ENCODE measurements at places on chromosomes 13 and 19. TPM values are rescaled to one million over a fixed set of nuclear protein-coding genes. Genes with fewer than 3 reads are reported as not detected.

Gene UBL3
- total RNA-seq = 48.7 TPM

Gene PGLYRP2
- total RNA-seq = not detected

Gene NMRK2
- total RNA-seq = 97.1 TPM

Gene KLF5
- total RNA-seq = 49.3 TPM

Gene COX7A1
- total RNA-seq = 39.5 TPM

Gene S1PR5
- 2.7 TPM for total RNA-seq

Gene CACNG7
- not detected for total RNA-seq

Gene CGB1
- not detected for total RNA-seq

Gene KIR3DL2
- total RNA-seq = not detected

Gene LILRA5
- total RNA-seq = not detected

Gene ZNF665
- 3.9 TPM for total RNA-seq

Gene NKPD1
- total RNA-seq = 1.2 TPM

Gene ADAMTS10
- total RNA-seq = 24.8 TPM

Gene CALM3
- total RNA-seq = 141 TPM

Gene SPTBN4
- 0.92 TPM for total RNA-seq

Gene ZNF844
- total RNA-seq = 24.4 TPM

Gene HIF3A
- 219 TPM for total RNA-seq

Gene ANGPTL8
- not detected for total RNA-seq

Gene SMIM24
- not detected for total RNA-seq

Gene SIGLEC5
- total RNA-seq = not detected

Gene ABHD13
- 13.1 TPM for total RNA-seq

Gene FFAR2
- 15.6 TPM for total RNA-seq

Gene CRLF1
- 38.4 TPM for total RNA-seq

Gene EBI3
- total RNA-seq = not detected

Gene SRRM5
- not detected for total RNA-seq

Gene RNF113B
- not detected for total RNA-seq

Gene SLC7A10
- 3.1 TPM for total RNA-seq

Gene GATAD2A
- 24.0 TPM for total RNA-seq

Gene TUBA3C
- total RNA-seq = not detected

Gene DYRK1B
- 45.6 TPM for total RNA-seq

Gene PCDH9
- total RNA-seq = 6.9 TPM
